Activated naive CD8-positive, alpha-beta T cell treated with anti-CD3 and anti-CD28 coated beads for 36 hours (primary cell): ENCODE measurements at places on chromosomes 4 and X. TPM values are rescaled to one million over a fixed set of nuclear protein-coding genes. Genes with fewer than 3 reads are reported as not detected.

GRCh38 chr4:119750048-119750447 lies 121.4 kb upstream of the PDE5A start:
- DNase-seq = no peak

DNA sequence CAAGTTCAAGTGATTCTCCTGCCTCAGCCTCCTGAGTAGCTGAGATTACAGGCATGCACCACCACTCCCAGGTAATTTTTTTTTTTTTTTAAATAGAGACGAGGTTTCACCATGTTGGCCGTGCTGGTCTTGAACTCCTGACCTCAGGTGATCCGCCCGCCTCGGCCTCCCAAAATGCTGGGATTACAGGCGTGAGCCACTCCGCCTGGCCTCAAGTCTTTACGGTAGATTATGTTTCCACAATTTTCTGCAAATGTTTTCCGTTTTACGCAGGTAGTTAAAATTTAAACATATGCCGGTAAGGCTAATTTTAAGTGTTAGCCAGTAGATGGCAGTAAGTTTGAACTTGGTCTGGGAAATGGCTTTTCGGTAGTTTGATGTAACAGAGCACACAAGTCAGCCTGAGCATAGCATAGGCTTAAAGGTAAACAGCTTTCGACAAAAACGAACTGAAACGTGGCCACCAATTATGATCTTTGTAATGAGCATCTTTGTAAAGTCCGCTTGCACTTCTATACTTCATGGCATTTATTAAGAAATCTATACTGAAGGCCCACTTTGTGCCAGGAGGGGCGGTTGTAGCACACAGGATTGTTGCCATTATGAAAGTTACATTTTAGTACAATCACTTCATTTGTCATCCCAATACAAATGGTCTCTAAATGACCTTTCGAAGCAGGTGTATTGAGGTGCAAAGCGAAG lies 31.1 kb downstream of the CCKAR start:
- no peak for DNase-seq

DNA sequence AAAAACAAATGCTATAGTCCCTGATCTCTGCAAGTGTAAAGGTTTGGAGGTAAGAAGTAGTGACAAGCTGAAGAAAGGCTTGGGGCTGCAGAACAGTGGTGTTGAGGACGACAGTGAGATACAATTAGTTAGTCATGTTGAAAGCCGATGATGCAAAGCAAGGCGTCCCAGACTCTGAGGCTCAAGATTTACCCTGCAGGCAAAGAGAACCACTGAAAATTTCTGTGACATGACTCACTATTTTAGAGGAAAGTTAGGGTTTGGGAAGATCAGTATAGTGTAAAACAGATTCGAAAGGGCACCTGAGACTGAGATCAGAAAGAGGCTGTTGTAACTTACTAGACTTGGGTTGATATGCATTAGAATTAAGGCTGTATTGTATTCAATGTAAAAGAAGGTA lies 281.3 kb upstream of the FTHL17 start:
- no peak for DNase-seq

- no peak for DNase-seq
These were observed 5.6 kb upstream of the TEC start for GRCh38 chr4:48275247-48275646.

GRCh38 chr4:184860018-184860779 lies 34.4 kb upstream of the ACSL1 start:
- no peak for DNase-seq

GRCh38 chr4:23934915-23935314 lies 45.1 kb upstream of the PPARGC1A start:
- no peak for DNase-seq

- peak; percentile 0 for DNase-seq
These were observed 184.8 kb upstream of the MTMR8 start for GRCh38 chrX:64580035-64580434.

DNA sequence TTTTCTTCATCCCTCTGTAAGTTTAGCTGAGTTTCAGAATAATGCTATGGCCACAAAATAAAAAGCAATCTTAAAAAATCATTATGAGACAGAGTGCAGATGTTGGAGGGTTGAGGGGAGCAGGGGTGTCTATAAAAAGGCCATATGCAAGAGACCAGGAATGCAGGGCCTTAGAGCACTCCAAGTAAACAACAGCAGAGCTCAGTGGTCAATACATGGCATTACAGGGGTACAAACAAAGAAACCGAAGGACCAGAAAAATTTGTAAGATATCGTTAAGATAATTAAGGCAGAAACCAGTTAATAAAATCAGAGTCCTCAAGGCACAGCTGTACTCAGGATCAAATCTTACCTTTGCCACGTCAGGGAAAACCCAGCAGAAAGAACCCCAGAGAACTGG lies 28.4 kb upstream of the NDST3 start:
- DNase-seq = no peak

GRCh38 chrX:18016941-18017340 lies 155.8 kb upstream of the RAI2 start:
- no peak for DNase-seq

GRCh38 chr4:112060212-112060611 lies 85.0 kb upstream of the FAM241A start:
- DNase-seq = no peak

GRCh38 chr4:733631-733980 lies 28.0 kb downstream of the PCGF3 start:
- no peak for DNase-seq

GRCh38 chr4:825063-825970 lies 612 bp downstream of the CPLX1 start:
- DNase-seq = peak; percentile 38

GRCh38 chrX:100648458-100649417 lies 4.7 kb downstream of the SRPX2 start:
- DNase-seq = no peak

GRCh38 chrX:125319646-125320521 lies at the start of gene TEX13C:
TEX13C (plus strand) TSS chrX:125319871; CDS start chrX:125320120, 249 bp downstream.
- DNase-seq = no peak

DNA sequence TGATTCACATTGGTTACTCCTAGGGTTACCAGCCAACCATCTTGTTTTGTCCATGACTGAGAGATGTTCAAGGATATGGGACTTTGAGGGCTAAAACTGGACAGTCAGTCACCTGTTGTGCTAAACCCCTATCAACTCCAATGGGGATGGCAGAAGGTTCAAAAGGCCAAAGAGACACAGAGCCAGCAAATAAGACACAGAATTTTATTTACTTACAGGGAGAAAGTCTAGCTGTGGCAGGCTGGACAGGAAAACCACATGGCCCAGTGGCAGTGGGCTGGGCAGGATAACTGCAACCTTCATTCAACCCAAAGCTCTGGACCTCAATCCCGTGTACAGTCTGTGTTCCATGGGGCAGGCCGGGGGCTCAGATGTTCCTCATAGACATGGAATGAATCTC lies 326.7 kb upstream of the RPS6KA3 start:
- no peak for DNase-seq

Gene VCX3B
- total RNA-seq = not detected

Gene CTAG2
- total RNA-seq = 39.6 TPM

Gene ASB12
- total RNA-seq = 0.16 TPM

Gene FAM9C
- total RNA-seq = not detected

Gene TMEM31
- total RNA-seq = not detected

Gene NIPAL1
- total RNA-seq = 2.9 TPM
